ENCODE measurements at places on chromosomes 2 and 18.

DNA sequence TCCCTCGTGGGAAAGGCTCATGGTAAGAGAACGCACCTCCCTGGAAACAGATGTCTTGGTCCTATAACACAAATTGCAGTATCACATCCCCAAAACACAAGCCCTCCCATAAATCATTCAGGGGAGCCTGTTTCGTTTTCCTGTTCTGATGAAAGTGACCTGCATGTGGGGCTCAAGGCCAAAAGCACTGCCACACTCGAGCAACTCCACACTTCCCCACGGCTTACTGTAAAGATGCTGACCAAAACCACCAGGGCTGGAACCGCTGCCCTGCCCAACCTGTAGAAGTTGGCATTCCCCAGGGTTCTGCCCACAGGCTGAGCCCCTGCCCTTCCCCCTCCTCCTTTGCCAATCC is 139.7 kb downstream of the BCL11A start:
- DNase-seq: no peak

GRCh38 chr2:40680547-40680946 is 228.7 kb upstream of the SLC8A1 start:
- no peak for DNase-seq

DNA sequence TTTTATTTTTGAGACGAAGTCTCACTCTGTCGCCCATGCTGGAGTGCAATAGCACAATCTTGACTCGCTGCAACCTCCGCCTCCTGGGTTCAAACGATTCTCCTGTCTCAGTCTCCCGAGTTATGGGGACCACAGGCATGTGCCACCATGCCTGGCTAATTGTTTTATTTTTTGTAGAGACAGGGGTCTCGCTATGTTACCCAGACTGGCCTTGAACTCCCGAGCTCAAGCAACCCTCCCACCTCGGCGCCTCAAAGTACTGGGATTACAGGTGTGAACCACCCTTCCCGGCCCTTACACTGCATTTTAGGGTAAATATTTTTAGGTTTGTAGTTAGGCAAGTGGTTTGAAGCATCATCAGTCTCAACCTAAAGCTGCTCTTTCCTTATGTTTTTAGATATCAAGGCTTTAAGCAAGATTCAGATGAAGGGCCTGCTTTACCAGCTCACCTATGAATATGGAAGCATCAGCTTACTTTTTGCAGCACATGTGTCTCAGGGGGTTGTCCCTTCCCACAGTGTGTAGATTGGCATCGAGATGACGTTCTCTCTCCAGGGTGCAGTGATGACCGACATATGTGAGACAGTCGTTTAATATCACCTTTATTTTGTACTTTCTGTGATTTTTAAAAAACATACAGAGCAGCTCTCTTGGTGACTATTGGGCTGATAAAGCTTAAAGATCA is 47.2 kb downstream of the ATIC start:
- DNase-seq: no peak

GRCh38 chr2:157777427-157777826 is 98.7 kb downstream of the ACVR1 start:
- DNase-seq: no peak

DNA sequence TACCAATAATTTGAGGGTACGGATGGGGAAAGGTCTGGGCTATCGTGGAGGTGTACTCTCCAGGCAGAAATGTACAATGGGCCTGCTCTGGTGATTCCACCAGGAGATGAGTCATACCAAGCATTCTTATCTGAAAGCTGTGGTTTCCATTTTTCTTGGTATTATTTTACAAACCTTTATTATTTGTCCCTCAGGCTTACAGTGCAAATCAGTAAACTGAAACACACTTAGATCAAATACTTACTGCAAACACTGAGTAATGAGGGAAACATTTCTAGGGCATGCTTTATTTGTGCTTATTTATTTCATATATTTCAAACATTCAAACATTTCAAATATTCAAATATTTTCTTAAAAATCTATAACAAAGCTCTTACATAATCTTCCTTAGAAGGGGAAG is 319.8 kb downstream of the RND3 start:
- DNase-seq: no peak

DNA sequence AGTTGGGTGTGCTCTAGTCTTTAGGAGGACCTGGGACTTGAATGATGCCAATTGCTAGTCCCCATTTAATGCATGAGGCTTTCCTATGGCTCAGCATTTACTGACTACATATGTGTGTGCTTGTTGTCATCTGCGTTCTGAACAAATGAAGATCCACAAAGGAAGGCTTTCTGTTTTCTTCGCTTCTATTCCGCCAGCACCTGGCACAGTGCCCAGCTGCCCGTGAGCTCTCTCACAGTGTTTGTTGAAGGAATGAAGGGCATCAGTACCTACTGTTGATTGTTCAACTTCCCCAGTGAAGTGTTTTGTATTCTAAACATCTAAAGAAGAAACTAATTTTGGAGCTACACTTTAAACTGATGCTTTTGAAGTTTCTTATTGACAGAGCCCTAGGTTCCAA is 122.4 kb upstream of the LINC00305 start:
- DNase-seq: no peak

- no peak for DNase-seq
Measured at GRCh38 chr2:29627279-29627711, 294.1 kb downstream of the ALK start.

DNA sequence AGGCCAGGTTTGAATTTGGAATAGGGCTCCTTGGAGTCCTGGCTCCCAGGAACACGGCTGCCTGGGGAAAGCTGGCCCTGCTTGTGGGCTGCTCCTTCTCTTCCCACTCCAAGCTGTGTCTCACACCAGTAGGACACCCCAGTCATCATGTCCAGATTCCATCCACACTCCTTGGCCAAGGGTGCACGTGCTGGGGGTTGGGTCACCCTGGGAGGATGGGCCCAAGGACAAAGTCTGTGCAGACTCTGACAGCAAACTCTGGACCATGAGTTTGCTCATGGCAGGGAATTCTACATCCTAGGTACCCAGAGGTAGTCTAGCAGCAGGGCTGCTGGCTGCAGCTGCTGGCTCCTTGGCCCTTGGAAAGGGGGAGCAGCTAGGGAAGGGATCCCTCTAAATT is 102.4 kb upstream of the EPAS1 start:
- DNase-seq: no peak

DNA sequence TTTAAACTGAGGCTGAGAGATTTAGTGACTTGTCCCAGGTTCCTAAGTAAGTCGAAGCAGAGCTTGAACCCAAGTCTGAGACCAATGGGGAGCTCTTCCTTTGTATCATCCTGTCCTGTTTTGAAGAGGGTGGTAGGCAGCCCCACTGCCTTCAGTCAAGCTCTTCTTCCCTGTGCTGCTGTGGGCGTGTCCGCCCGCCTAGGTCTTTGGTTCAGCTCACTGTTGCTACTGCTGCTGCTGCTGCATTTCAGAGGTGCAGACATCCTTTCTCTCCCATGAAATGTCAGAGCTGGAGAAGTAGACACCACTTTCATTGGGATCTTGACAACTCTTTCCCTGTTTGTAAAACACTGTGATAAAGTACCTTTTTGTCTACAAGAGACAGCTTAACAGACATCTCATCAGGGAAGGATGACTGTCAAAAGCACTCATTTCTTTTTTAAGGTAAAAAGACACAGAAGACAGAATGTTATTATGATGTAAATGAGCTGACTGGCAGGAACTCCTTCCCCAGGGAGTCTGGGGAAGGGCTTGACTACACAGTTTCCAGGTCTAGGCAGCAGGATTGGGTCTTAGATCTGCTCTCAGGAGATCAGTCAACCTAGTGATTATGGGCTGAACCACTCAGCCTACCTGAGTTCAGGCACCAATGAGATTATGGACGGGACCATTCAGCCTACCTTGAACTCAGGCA is 91.7 kb upstream of the TRIB2 start:
- DNase-seq: no peak

GRCh38 chr2:55063226-55063625 is 13.0 kb upstream of the RTN4 start:
- no peak for DNase-seq

DNA sequence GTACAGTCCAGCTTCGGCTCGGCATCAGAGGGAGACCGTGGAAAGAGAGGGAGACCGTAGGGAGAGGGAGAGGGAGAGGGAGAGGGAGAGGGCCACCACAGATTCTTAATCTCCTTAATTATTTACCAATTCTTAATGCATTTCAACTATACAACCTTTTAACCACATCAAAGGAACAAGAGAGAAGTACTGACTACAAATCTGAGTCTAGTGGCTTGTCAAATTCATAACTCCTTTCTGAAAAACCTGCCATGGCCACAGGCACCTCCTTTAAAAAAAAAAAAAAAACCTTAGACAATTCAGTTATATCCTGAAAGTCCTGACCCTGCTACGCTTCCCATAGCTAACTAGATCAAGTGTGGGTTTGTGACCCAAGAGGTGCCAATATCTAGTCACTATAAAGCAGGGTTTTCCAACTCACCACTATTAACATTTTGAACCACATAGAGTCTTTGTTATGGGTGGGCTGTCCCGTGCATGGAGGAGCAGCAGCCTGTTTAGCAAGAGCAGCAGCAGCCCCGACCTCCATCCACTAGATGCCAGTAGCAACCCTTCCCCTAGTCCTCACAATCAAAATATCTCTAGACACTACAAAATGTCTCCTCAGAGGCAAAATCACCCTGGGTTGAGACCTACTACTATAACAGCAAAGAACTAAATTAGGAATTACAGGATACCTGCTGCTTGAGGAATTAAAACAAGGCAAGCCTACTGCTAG is 6.8 kb downstream of the ESCO1 start:
- DNase-seq: no peak

- DNase-seq: no peak
Measured at GRCh38 chr18:76521417-76522121, 26.5 kb upstream of the ZNF516 start.

DNA sequence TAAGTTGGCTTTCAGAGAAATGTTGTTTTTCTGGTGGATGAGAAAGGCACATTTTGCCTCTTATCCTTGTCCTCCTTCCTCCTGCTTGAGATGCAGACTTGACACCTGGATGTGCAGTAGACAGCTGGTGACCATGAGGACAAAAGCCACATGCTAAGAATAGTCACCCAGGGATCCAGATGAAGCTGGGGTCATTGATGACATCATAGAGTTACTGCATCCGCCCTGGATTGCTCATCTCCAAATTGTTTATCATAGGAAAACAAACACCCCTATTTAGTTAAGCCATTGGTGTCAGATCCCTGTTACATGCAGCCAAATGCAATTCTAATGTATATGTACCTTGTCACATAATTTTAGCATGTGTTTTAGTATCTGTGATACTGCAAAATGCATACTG is 16.3 kb upstream of the SLC1A4 start:
- no peak for DNase-seq

DNA sequence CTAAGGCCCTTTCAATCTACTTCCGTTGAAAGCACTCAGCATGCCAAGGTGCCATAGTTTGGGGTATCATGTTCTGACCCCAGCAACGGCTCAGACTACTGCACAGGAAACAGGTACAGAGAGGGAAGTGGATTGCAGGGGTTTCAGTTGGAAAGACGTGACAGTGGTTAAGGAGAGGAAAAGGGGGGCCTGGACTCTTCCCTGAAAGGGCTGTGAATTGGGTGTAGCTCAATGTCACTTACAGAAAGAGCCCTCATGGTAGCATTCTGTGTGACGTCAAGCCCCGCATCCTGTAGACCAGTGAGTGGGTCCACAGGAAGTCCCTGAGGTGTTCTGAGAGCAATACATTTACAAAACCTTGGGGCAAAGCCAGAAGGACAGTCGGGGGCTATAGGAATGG is 121.5 kb upstream of the GYPC start:
- DNase-seq: no peak

DNA sequence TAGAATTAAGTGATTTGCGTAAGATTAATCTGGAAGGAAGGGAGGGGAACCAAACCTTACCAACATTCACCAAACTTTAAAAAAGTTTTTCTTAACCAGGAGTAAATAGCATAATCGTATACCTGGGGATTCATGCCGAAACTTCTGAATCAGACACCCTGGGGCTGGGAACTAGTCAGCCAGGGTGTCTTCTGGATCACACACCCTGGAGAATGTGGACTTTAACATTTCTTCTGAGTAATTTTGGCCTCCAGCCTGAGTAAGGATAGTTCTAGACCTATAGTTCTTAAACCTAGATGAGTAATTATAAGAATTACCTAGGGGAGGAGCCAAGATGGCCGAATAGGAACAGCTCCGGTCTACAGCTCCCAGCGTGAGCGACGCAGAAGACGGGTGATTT is 44.1 kb upstream of the MEIS1 start:
- DNase-seq: no peak
